ENCODE measurements at places on chromosomes 16 and 17. TPM values are rescaled to one million over a fixed set of nuclear protein-coding genes. Genes with fewer than 3 reads are reported as not detected.

FOXO3B gene
- 5.7 TPM for total RNA-seq

MMP2 gene
- not detected for total RNA-seq

DNA sequence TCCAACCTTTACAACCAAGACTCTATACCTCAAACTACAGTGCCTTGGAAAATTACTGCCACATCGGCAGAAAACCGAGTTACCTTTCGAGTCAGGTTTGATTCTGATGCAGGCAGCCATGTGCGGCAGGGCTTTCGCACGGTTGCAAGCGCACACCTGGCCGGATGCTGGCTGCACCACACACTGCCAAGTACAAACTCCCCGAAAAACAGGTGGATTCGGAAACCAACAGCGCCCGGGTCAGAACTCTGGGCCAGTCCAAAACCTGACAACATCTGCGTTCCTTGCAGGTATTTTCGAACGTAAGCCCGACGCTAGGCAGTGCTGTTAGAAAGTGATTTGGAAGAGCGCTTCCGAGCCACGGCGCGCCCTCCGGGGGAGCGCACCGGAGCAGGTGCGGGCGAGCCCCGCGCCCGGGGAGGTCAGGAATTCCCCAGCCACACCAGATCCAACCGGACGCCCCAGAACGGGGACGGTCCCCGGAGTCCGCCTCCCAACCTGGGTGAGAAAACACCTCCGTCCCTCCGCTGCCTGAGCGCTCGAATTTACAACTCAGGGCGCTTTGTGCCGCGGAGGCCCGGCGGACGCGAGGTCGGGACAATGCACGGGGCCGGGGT lies 1.2 kb downstream of the USP7 start:
- peak; percentile 42 for DNase-seq

- DNase-seq = no peak
These were observed 29.0 kb upstream of the RNPS1 start for GRCh38 chr16:2296661-2297505.

DNA sequence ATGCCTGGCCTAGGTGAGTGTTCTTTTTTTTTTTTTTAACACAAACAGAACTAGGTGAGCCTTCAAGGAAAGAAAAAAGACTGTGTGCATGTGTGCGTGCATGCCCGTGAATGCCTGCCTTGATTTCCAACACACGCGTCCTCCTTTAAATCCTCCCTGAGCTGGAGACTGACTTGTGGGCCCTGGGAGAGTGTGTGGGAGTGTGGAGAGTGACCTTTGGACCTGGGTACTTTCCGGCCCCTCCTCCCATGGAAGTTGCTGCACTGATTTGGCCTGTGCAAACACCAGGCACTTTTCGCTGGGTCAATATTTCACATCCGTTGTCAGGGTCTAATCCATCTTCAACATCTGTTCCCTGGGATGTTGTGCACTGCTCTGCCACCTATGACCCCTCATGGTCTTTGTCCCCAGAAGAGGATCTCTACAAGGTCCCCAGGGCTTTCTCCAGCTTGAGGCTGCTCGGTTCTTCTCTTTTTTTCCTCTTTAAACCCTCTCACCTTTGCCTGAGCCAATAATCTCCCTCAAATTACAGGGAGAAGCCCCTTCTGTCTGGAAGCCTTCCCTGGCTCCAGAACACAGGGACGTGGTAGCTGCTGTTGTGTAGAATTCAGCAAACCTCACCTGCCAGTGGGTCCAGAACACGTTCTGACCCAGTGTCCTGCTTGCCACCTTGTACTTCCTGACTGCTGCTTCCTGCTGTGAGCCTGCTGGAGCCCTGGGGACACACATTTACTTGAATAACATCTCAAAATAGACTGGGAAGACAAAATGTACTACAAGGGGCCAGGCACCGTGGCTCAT lies 20.8 kb upstream of the ATP5MC1 start:
- no peak for DNase-seq

DNA sequence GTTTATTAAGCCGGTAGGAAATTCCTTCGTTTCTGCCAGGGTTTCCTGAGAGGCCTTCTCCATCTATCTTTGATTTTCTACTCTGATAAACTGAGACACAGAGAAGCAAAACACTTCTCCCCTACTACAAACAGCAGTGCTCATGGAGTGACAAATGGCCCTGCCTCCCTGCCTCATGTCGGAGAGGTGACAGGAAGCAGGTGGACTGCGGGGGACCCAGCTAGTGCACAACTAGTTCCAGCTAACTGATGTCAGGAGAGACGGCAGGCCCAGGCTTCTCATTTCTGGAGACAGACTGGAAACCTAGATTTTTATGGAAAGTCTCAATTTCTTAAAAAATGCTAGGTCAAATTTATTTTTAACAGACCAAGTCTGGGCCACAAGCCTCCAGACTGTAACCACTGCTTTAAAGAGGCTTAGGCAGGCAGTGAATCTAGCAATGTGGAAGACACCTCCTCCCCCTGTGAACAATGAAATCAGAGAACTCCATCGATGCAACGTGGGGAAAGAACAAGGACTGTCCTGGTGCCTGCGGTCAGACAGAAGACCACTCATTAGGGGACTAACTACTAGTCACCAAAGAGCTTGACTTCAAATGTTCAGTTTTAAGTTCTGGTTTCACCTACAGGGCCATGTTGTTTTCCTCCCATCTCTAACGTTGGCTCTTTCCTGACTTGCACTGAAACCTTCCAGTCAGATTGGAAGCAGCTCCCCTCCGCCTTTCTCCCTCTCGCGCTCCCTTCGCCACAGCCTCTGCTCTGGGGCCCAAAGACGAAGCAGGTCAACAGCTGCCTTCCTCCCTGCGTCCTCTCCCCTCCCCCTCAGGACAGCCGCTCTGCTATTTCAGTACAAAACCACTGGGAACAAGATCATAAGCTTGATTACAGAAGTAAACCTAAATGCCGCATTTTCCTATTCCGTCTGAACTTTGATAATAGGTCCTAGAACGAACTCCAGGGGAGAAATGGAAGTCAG lies 17.6 kb downstream of the GTF3C1 start:
- DNase-seq = no peak

- no peak for DNase-seq
These were observed 25.7 kb downstream of the TRPV2 start for GRCh38 chr17:16440901-16441629.

GRCh38 chr17:36972905-36973304 lies 24.2 kb downstream of the AATF start:
- DNase-seq = no peak

GRCh38 chr16:8955828-8956227 lies 7.9 kb downstream of the USP7 start:
- DNase-seq = no peak

HBA1 gene
- not detected for total RNA-seq

GRCh38 chr17:46818316-46818928 lies at the start of gene WNT3:
Gene WNT3, minus strand, starts transcription at chr17:46818692. Its CDS starts 95 bp downstream, at chr17:46818597.
- peak; percentile 29 for DNase-seq

DNA sequence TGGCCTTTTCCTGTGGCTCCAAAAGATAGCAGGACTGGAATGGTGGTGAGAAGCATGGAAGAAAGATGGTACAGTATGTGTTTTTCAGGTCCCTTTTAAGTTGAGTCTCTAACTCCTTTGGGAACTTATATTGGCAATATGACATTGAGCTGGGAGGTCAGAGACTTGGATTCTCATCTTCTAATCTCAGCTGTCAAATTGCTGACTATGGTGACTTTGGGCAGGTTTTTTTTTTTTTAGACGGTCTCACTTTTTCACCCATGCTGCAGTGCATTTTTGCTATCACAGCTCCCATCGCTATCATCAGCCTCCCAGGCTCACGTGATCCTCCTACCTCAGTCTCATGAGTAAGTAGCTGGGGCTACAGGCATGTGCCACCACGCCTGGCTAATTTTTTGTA lies 15.1 kb upstream of the CDK5R1 start:
- DNase-seq = no peak

GRCh38 chr16:68037841-68038597 lies 14.9 kb downstream of the DUS2 start:
- no peak for DNase-seq

FXR2 gene
- total RNA-seq = 59.5 TPM

DNA sequence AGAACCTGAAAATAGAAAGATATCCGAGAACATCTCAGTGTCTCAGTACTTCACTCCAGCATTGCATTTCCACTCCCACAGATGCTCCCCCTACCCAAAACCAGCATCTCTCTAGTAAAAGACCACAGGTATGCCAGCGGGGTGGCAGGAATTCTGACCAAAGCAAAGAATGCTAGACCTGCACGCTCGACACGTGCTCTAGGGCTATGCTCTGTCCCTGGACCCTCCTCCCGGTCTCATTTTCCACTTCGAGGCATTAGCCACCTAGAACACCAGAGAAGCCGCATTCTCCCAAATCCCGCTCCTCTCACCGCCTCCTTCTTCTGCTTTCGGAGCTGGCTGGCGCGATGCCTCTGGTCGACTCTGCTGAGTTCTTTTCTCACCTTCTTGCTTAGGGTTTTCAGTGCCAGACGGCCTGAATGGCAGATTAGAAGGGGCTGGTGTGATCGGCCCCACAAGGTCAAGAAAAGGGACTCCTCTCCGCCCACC lies 487 bp downstream of the TSR1 start:
- DNase-seq = no peak

DNA sequence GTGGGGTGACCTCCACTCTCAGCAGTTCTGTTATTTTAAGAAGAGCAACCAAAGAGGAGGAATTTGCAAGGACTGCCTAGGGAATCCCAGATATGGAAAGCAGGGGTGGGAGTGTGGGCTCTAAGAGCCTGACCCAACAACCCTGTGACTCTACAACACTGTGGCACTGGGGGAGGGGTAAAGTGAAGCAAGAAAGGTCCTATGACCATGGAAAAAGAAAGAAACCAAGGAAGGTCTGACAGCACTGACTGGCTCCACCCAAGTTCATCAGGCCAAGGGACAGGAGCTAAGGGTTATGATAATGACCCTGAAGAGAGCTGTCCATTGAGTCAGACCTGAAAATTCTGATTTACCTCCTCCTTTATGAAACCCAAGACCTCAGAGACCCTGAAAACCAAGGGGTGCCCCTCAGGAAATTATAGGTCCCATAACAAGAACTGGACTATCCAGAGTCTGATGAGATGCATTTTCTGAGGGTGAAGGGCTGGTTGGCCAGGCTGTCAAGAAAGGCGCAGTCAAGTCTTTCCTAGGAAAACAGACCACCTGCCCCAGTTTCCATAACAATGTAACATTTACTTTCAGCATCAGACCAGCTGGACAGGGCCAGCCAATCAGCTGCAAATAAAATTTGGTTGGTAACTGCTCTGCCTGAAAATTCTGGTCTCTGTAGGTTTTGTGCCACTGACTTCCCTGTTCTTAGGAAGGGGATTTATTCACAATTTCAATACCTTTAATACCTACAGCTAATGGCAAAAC lies 53.8 kb upstream of the MTMR4 start:
- DNase-seq = no peak

CACNG5 gene
- total RNA-seq = not detected

DNA sequence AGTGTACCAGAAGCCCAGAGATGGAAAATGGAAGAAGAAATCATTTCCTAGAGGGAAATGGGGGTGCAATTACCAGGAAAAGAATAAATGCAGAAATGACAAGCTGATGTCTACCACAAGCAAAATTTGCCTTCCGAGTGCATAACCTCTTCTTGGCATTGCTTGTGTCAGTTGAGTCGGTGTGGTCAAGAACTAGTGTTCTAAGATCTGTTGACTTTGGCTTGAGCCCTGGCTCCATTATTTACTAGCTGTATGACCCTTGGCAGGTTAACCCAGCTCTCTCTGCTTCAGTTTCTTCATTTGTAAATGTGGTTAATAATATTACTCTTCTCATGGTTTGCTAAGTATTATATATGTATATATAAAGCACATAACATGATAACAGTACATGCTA lies 273.0 kb upstream of the IRX5 start:
- no peak for DNase-seq

GRCh38 chr17:13253733-13254410 lies 236.0 kb upstream of the ELAC2 start:
- no peak for DNase-seq

DNA sequence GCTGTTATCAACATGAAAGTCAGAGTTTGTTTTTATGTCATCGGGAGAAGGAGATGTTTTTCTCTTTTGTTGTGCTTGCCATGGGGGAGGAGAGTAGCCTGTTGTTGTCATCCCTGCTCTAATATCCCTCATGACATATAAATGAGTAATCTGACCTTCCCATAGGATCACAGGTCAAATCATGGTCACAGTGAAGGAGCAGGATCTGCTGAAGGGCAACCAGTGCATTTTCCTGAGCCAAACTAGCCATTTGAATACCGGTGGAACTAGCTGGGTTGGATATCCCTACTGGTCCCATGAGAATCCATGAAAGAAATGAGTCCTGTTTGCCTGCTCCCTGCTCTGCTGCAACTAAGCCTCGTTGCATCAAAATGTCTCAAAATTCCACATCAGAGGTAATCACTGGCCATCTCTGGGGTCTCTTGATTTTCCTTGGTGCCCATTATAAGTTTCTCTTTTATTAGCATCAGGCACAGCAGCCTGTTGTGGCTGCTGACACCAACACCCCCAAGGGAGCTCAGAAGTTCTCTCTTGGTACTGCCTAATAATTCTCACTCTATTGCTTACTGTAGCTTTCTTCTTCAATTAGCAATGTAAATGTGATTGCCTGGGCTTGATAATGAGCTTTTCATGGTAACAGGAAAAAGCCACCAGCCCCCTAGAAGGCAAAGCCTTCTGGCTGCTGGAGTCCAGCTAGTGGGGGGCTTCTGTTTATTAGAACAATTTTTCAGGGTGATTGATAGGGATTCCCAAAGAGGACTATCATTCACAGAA lies 211.4 kb upstream of the ERCC4 start:
- no peak for DNase-seq

GRCh38 chr16:47617732-47618131 lies 156.6 kb downstream of the PHKB start:
- no peak for DNase-seq

DNA sequence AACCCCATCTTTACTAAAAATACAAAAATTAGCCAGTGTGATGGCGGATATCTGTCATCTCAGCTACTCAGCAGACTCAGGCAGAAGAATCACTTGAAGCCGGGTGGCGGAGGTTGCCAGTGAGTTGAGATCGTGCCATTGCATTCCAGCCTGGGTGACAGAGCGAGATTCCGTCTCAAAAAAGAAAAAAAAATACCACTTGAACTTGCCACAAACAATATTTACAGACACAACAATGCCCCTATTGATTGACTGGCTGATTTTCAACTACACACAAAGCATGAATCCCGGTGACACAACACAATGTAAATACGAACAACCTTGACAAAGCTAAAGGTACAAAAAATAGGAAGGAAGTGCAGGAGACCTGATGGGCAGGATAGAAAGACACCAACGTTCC lies 49.3 kb downstream of the NXN start:
- DNase-seq = no peak

GRCh38 chr16:66585481-66586239 lies 6.4 kb downstream of the CMTM2 start:
- DNase-seq = no peak

PMFBP1 gene
- 0.39 TPM for total RNA-seq

- DNase-seq = peak; percentile 81
These were observed at the start of gene PITPNC1 for GRCh38 chr17:67376737-67377487. Gene PITPNC1, plus strand, starts transcription at chr17:67377281.

ZNF750 gene
- not detected for total RNA-seq

- no peak for DNase-seq
These were observed 5.6 kb downstream of the PHOSPHO1 start for GRCh38 chr17:49224997-49225337.

C16orf46 gene
- 0.41 TPM for total RNA-seq

- DNase-seq = no peak
These were observed 19.1 kb upstream of the HEXD start for GRCh38 chr17:82399041-82399441.

All from activated T-helper 1 cell treated with anti-CD3 and anti-CD28 coated beads, Interleukin-12 subunit alpha, Interleukin-12 subunit beta, Interleukin-2, Interleukin-4 antibody, amounts not matched to agents 30 ng/mL and 10 ng/mL and 1 ng/mL, durations not matched to agents 14 hours and 24 hours and 36 hours (primary cell).